Stimulated activated CD4-positive, alpha-beta T cell treated with anti-CD3 and anti-CD28 coated beads, TNF-alpha, amount 100 ng/mL, for 24 hours (primary cell): ENCODE measurements at places on chromosomes 6 and 20.

DNA sequence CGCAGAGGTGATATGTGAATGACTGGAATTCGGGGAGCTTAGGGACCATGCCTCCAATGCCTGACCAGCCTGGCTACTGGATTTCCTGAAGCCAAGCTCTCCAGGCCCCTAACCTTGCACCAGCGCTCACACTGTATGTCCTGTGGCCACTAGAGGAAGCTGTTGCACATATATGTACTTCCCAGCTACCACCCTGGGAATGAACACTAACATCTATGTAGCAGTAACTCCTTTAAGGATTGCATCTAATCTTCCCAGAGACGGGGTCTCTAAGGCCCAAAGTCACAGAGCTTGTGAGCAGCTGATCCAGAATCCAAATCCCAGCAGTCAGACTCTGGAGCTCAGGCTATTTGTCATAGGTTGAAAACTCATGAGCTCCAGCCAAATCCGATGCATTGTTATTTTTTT is 20.4 kb upstream of the BPIFB1 start:
- DNase-seq: no peak

DNA sequence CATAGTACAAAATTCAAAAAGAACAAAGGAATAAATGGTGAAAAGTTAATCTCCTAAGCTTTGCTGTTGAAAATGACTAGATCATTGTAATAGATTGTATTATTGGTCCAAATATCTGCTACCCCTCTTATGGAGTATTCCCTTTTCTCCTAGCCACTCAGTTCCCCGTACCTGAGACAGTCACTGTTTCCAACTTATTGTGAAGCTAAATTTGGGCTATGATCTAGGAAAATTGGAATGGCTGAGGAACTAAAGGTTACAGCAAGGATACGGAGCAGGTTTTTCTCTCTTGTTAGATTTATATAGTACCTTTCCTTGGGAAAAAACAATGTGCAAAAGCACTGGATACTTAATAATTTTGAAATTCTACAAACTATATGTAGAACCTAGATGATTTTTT is 17.3 kb downstream of the DHX35 start:
- no peak for DNase-seq

DNA sequence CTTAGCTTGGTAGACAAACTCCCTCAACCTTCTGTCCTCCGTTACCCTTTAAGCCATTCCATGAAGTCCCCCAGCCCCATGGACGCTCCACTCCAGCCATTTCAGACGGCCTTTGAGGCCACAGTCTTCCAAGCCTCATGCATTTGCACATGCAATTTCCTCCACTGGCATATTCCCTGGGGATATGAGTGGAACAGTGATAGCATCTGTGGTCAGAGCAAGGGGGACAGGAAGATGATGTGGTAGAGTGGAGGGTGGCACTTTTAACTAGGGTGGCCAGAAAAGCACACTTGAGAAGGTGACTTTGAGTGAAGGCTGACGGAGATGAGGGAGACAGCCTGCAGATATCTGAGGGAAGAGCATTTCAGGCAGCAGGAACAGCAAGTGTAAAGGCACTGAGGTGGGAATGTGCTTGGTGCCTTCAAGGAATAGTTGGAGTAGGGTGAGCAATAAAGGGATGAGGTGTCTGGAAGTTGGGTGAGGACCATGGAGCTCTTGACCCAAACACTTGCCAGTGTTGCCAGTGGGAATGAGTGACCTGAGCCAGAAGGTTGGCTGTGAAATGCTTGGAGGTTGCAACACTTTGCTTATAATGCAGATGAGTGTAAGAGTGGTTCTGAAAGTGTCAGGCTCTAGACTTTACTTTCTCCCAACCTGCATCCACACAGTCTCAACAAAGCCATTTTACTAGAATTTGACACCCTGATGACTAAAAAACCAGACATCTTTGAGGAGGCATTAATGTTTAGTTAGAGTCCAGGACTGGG is 275.6 kb upstream of the SUPT3H start:
- no peak for DNase-seq

DNA sequence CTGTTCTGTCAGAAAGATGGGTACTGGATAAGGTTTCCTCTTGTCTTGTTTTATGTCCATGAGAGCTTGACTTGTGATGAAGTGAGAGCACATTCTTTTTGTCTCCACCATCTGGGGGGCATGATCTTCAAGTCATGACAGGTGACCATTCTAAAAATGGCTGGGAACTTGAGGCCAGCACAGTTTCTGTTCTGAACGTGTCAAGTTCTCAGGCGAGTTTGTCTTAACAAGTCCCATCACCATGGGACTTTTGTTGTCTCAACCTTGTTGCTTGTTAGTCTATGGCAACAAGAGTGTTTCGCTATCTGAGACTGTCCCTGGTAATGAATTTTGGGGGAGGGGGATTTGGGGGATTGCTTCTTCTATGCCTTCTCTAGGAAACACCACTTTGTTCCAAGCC is 25.6 kb upstream of the ENPP4 start:
- DNase-seq: no peak

- DNase-seq: peak; percentile 31
Observed at GRCh38 chr6:161373905-161374451, 100.1 kb upstream of the AGPAT4 start.

DNA sequence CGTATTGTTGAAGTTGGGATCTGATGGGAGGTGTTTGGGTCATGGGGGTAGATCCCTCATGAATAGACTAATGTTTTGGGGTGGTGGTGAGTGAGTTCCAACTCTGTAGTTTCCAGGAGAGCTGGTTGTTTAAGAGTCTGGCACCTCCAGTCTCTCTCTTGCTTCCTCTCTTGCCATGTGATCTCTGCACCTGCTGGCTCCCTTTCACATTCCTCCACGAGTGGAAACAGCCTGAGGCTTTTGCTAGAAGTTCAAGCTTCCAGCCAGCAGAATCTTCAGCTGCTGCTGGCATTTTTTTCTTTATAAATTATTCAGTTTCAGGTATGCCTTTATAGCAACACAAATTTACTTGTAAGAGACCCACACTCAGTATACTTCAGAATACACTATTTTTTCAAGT is 1021.6 kb downstream of the EYS start:
- no peak for DNase-seq

- DNase-seq: no peak
Observed at GRCh38 chr6:1941534-1941933, 303.9 kb downstream of the GMDS start.

DNA sequence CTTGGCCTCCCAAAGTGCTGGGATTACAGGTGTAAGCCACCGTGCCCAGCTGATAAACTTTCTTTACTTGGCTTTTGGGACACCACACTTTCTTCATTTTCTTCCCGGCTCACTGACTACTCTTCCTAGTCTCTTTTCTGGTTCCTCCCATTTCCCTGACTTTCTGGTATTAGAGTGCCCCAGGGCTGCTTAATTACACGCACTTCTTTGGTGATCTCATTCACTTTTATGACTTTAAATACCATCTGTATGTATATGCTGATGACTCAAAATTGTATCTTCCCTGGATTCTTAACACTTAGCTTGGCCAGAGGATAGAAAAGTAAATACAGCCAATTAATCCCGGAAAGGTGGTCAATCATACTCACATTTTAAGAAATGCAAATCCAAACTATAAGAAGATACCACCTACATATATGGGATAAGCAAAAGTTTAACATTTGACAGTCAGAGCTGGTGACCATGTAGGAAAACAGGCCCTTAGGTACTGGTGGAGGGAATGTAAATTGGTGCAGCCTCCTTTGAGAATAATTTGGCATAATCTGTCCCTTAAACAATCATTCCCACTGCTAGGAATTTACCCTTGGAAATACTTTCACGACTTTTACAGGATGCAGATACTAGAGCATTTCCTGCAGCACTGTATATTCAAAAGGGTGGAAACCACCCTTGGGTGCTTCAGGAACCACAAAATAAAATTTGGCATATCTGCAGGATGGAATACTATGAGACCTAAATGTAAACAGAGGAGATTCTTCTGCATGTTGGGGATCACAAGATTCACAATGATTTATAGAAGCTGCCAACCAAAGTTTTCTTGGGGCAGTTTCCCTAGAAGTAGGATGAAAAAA is 9.4 kb upstream of the NANP start:
- DNase-seq: no peak

- no peak for DNase-seq
Observed at GRCh38 chr6:2733324-2733723, 17.4 kb downstream of the MYLK4 start.

DNA sequence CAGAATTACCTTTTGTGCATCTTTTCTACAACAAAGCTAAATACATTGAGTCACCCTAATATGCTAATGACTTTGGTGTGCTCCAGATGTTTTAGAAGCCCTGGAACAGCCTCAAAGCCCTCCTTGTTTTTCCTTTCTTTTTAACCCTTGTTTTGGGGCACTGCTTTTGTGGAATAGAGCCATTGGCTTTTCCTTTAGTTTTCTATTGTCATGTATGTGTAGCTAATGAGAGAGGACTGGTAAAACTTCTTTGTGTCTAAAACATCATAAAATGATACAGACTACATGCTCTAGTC is 158.8 kb downstream of the JARID2 start:
- DNase-seq: no peak

- DNase-seq: no peak
Observed at GRCh38 chr6:114090626-114091025, 119.7 kb upstream of the HDAC2 start.

DNA sequence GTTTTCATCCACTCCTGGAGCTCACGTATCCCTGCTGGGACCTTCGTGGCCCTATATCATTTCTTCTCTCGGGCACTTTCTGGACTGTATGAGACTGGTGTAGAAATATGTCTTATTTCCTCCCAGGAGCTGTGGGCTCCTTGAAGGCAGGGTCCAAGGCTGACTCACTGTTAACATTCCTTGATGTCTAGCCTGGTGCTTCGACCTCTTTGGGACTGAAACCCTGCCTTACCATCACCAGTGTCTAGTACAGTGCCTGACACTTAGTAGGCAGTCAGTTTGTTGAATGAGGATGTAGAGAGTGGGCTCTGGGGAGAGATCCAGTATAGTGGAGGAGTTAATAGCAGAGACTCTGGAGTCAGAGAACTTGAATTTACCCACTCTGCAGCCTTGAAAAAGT is 23.6 kb downstream of the POFUT1 start:
- DNase-seq: no peak

DNA sequence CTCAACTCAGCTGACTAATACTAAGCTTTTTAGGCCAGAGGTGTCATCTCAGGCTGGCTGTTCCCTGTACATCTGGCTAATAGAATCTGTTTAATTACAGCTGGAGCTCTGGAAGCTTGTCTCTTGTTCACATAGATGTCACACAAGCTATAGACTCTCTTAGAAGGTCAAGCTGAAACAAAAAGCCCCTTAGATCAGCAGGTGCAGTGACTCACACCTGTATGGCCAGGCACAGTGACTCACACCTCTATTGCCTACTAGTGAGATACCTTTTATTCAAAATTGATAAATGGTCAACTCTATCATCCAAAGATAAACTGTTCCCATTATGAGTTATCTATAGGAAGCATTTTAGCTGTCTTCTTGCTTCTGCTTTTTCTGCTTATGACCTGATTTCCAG is 29.9 kb upstream of the MTHFD1L start:
- DNase-seq: no peak

DNA sequence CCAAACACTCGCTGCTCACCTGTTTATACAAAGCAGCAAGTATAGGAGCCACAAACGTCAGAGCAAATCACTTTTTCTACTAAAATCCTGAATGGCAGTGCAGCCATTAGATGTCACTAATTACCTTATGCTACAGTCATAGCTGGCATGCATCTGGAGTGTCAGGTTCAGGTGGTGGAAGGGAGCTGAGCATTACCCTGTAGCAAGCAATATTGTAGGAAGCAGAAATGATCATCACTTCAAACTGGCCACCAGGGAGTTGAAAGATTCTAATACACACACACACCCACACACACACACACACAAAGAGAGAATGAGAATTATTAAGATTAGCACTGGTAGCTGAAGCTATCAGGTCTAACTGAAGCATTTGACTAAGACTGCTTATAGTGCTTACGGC is 75.8 kb downstream of the EFHC1 start:
- DNase-seq: no peak

- DNase-seq: no peak
Observed at GRCh38 chr6:158042245-158042798, 60.7 kb downstream of the SYNJ2 start.

GRCh38 chr6:15620611-15621010 is 42.2 kb downstream of the DTNBP1 start:
- DNase-seq: no peak

GRCh38 chr6:30705620-30706019 is 11.5 kb downstream of the MDC1 start:
- DNase-seq: no peak

DNA sequence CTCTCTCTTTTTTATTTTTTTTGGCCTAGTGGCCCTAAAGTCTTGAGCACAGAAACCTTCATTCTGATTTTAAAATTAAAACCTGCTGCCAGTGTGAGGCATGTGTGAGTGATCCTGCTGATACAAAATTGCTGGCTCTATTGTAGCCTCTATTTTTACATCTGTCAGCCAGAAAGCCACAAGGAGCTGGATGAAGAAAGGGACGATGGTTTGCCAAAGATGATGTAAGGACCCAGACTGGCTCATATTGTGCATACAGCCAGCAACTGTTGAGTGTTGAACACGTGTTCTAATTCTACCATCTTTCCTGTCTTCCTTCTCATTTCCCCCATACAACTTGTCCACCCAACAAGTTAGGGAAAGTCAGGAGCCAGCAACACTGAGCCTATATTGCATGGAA is 40.8 kb upstream of the ATXN1 start:
- no peak for DNase-seq

- no peak for DNase-seq
Observed at GRCh38 chr6:14984519-14984853, 261.4 kb upstream of the JARID2 start.

GRCh38 chr6:31272436-31272835 is 544 bp upstream of the HLA-C start:
- no peak for DNase-seq

DNA sequence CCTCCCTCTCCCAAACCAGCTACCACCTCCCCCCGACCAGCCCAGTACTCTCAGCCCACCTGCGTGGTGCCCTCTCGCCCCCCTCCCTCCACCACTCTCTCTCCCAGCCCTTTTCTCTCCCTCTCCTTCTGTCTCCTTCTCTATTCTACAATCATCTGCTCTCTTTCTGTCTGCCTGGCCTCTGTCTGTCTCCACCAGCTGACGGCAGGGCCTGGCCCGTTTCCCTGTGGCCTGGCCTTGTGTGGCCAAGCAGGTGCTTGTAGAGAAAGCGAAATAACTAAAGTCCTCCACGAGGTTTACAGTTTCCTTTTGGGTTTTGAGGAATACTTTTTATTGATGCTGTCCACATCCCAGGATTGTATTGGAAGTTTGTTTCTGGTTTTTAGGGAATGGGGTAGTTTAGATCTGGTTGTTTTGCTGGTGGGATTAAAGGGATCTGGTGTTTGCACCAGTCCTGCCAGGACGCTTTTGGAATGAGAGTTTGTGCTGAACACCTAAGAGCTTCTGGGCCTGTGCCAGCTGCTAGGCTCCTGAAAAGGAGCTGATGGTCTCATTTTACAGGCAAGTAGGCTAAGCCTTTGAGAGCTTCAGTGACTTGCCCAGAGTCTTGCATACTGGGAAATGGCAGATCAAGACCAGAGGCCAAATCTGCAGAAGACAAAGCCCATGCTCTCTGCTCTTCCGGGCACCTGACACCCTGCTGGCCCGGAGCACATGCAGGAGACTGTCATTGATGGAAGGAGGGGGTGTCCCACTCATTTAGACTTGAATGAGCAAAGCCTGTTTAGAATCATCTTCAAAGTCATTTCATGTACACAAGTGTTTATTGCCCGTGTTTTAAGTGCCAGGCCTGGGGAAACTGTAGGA is 161.7 kb downstream of the SYCP2 start:
- DNase-seq: no peak

- DNase-seq: no peak
Observed at GRCh38 chr6:3825331-3825831, 23.8 kb upstream of the FAM50B start.
